ENCODE measurements at places on chromosomes 11 and 22. TPM values are rescaled to one million over a fixed set of nuclear protein-coding genes. Genes with fewer than 3 reads are reported as not detected.

The PRR33 gene
- not detected for total RNA-seq

The TSSK2 gene
- total RNA-seq: not detected

GRCh38 chr11:129408865-129409444 is 33.3 kb downstream of the BARX2 start:
- DNase-seq: no peak

DNA sequence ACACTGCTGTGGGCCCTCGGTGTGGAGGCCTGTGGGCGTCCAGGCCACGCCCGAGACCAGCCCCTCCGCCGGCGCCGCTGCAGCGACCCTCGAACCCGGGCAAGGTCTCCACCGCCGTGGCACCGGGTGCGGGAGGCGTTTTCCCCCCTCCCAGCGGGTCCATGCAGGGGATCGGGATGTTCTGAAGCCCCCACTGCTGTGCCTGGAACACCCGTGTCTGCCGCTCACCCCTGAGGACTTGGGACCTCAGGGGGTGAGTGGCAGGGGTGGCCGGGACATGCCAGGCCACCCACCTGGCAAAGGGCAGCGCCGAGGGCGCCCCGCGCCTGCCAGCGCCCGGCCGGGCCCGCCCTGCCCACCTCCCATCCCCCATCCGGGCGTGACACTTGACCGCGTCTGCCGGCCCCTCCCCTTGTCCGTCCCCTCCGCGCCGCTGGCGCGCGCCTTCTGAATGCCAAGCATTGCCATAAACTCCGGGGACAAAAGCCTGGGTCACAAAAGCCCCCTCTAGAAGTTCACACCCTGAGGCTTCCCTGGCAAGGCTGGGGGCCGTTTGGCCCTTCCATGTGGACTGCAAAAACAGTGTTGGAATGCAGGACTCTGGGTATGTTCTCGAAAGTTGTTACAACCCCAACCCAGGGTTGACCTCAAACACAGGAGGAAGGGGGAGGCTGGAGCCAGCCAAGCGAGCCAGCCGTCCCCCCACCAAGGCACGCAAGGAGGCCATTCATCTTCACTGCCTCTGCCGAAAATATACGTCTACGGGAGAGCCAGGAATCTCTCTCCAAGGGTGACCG is 819 bp upstream of the KCNQ1OT1 start:
- peak; percentile 85 for DNase-seq

The MS4A14 gene
- not detected for total RNA-seq

- no peak for DNase-seq
Observed at GRCh38 chr22:29331213-29331612, 15.7 kb upstream of the RASL10A start.

The C11orf16 gene
- not detected for total RNA-seq

All from endodermal cell (in vitro differentiated cells).